ENCODE measurements at places on chromosomes 1 and 21.

DNA sequence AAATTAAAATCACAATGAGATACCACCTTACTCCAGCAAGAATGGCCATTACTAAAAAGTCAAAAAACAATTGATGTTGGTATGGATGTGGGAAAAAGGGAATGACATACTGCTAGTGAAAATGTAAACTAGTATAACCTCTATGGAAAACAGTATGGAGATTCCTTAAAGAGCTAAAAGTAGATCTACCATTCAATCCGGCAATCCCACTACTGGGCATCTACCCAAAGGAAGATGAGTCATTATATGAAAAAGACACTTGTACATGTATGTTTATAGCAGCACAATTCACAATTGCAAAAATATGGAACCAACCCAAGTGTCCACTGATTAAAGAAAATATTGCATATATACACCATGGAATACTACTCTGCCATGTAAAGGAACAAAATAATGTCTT lies 37.2 kb downstream of the SUSD4 start:
- DNase-seq: no peak

- no peak for DNase-seq
Measured at GRCh38 chr1:17563494-17564281, 24.2 kb downstream of the ARHGEF10L start.

DNA sequence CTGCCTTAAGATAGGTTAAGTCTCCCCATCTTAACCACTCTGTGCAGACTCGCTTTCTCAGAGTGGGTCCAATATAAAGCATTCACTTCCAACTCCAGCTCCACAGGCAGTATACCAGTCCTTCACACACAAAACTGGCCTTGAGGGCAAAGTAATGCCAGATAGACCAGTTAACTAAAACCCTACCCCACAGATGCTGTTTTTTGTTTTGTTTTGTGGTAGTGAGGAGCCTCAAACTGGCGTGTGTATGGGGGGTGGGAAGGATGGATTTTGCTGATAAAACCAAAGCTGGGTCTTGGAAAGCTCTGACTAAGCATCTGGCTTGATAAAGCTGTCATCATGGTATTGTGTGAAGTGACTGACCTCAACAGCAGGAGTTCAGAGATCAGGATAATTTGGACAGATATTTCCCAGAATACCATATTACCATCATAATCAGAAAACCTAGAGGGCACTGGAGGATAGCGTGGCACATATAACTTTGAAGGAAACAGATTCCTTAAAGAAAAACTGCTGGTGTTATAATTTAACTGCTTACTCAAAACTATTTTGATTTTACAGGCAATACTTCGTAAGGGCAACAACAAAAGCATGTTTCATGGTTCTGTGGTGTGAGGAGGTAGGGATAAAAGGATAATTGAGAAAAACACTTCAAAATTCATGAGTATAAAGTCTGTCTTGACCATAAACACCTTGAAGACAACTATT lies 29.6 kb upstream of the CPLANE2 start:
- no peak for DNase-seq

- DNase-seq: no peak
Measured at GRCh38 chr1:36068866-36069265, 15.0 kb upstream of the TEKT2 start.

DNA sequence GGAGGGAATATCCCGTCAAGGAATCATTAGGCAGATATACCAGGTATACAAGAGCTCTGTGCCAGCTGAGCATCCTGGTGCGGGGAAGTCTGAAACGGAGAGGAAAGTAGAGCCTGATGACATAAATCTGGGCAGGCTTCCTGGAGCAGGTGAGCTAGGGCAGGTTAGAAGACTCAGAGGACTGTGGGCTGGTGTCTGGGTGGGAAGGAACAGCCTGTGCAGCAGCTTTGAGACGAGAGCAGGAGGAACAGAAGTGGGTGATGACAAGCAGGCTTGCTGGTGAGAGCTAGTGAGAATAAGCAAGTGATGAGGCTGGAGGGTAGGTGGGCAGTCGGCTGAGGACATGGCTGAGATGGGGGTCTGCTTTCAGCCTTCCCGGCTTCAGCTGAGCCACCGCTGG lies 6.7 kb downstream of the CELSR2 start:
- no peak for DNase-seq

GRCh38 chr1:86156566-86157455 lies at the start of gene COL24A1:
TSS of gene COL24A1 (minus strand) at chr1:86156772. CDS start at chr1:86156396, 376 bp downstream.
- peak; percentile 80 for DNase-seq

DNA sequence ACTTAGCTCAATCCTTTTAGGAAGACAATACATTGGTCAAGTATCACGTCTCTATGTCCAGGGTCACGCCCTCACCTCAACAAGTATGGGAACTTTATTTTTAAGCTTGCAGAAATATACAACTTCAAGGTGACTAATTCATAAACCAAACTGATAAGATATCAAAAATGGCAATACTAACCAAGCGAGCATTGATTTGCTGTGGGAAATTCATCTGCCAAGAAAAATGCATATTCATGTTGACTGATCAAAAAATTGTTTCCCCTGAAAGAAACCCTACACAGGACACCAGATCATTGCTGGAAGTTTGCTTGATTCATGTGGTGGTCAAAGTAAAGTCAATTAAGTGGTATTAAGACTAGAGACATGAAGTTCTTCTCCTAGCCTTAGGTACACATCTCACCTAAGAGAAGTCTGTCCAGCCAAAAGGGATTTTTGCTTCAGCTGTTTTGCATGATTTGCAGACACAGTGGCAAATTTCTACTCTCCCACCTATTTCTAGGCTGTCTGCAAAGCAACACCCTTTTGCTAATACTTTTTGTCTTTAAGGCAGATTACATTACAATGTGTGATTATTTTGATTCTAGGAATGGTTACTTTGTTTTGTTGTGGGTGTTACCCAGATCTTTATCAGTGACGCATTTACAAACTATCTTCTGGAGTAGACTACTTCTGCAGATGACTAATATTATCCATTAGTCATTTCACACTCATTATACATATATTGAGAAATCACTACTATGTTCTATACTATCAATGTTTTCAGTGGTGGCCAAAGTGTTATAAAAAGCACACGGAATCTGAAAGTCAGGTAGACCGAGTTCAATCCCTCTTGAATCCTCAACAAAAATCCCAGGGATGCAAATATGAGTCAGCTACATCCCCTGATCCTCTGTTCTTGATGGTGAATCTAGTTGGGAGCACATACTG lies 12.4 kb downstream of the SAMSN1 start:
- no peak for DNase-seq
